Stimulated activated CD8-positive, alpha-beta memory T cell treated with anti-CD3 and anti-CD28 coated beads, Interleukin-4, amount 100 ng/mL, for 48 hours (primary cell): ENCODE measurements at places on chromosomes 16 and 17.

DNA sequence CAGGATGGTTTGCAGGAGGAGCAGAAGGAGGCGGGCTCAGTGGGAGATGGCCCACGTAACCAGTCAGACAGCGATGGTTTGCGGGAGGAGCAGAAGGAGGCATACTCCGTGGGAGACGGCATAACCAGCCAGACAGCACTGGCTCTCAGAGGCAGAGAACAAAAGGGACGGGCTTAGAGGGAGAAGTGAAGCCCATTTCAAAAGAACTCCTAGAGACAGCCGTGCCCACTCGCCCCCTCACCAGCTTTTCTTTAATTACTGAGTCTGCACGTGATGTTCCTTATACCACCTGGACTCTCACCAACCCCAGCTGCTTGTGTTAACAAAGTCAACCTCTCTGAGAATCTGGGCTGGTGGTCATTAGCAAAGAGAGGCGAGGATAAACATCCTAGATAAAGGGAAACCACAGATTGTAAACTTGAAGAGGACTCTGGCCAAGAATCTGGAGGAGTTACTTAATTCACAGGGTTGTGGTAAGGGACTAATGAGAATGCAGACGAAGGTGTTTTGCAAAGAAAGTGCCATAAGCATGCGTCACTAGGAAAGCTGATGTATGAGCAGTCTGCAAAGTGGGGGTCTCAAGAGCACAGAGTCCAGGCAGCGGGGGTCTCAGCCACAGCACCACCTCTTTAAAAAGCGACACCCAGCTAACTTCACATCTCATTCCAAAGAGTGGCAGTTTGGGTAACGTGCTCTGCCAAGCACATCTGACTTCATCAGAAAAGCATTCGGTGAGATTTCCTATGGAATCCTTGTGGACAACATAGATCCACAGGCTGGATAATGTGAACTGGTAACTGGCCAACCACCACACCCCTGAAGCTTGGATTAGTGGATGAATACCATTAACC lies 51.7 kb downstream of the NXN start:
- no peak for DNase-seq

DNA sequence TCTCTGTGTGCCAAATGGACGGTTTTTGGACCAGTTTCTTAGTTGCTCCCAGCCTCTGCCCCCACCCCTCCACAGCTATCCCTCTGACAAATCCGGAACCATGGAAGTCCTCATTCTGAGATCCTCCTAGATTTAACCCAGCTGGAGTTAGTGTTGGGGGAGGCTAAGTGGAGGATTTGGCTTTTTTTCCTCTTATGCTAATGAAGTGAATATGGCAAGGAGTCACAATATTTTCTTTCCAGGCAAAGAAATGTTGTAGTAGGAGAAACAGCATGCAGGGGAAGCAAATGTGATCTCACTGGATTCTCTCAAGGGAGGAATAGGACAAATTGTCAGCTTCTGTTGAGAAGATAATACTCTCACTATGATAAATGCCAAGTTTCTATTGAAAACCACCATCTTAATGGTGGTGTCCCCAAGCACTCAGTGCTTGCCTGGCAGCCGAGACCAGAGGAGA lies 159.5 kb downstream of the MSI2 start:
- no peak for DNase-seq

- no peak for DNase-seq
Observed at GRCh38 chr17:15464231-15464985, 3.0 kb downstream of the CDRT4 start.

DNA sequence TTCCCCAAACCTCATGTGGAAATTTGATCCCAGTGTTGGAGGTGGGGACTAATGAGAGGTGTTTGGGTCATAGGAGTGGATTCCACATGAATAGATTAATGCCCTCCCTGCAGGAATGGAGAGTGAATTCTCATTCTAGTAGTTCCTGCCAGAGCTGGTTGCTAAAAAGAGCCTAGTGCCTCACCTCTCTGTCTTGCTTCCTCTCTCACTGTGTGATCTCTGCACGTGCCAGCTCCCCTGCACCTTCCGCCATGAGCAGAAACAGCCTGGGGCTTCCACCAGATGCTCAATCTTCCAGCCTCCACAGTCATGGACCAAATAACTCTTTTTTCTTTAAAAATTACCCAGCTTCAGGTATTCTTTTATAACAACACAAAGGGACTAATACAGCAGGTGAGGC lies 72.9 kb upstream of the CLEC3A start:
- no peak for DNase-seq

GRCh38 chr16:48113471-48113870 lies 42.3 kb downstream of the ABCC12 start:
- no peak for DNase-seq

DNA sequence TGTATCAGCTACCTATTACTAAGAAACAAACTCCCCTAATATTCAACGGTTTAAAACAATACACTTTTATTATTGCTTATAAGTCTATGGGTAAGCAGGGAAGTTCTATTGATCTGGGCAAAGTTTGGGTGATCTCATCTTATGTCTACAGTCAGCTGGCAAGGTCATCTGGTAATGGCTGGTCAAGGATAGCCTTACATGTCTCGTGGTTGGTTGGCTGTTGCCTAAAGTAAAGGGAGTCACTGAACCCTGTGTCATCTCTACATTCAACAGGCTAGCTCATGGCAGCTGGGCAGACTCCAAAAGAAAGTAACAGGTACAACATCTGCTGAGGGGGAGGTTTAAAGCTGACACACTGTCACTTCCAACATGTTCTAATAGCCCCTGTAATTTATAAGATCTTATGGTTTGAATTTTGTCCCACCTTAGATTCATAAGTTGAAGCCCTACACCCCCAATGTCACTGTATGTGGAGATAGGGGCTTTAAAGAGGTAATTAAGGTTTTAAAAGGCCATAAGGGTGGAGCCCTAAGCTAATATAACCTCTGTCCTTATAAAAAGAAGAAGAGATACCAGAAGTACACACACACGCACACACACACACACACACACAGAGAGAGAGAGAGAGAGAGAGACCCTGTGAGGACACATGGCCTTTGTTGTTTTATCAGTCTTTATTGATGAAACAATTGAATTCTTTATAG lies 419.1 kb downstream of the NPIPA8 start:
- DNase-seq, result no peak
